ENCODE measurements at places on chromosomes 5 and 9.
A peak's percentile ranks its signal among the peaks of the same experiment; 100 is the strongest.

DNA sequence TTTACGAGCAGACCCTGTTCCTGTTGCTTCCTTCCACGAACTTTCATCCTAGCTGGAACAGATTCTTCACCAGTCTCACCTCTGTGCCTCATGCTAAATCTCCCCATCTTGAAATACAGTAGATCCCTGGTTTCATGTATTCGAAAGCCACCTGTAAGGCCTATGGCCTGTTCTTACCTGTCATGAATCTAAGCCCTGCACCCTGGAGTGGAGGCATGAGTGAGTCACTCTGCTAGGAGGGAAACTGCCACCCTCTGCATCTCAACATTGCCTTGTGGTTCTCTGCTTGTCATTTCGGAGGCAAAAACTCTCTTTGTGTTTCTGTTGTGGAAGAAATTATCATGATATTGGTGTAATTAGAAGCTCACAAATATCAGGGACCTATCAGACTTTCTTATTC lies 320.0 kb downstream of the ENC1 start:
- no peak for DNase-seq

- no peak for DNase-seq
Measured at GRCh38 chr9:125436613-125437443, 175.2 kb downstream of the GAPVD1 start.

DNA sequence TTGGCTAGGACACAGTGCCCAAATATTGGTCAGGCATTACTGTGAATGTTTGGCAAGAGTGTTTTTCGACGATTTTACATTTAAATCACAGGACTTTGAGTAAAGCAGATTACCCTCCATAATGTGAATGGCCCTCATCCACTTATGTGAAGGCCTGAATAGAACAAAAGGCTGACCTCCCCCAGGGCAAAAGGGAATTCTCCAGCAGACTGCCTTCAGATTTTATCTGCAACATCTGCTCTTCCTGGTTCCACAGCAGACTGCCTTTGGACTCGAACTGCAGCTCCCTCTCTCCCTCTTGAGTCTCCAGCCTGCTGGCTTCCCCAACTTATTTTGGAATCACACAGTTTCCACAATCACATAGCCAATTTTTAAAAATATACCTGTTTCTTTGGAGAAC lies 7.1 kb upstream of the TMEM215 start:
- no peak for DNase-seq

- DNase-seq, result no peak
Measured at GRCh38 chr5:143781993-143782520, 29.9 kb upstream of the HMHB1 start.

- DNase-seq, result peak; percentile 5
Measured at GRCh38 chr5:43396762-43397304, 15.4 kb downstream of the CCL28 start.

DNA sequence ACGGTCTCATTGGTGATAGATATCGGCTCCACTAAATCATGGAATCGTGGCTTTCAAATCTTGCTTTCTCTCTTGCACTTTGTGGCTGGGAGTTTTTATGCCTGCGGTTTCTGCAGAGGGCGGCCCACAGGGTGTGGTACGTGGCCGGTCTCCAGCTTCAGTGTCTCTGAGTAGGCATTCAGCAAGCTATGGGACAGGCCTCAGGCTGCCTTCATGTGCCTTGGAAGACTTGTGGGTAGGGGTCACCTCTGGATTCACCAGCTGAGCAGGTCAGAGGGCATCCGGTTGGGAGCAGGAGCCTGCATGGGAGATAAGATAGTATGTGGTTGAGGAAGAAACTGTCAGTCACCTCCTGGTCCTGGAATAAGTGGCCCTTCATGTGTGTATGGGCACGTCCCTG lies 47.7 kb downstream of the AMBP start:
- DNase-seq, result no peak

DNA sequence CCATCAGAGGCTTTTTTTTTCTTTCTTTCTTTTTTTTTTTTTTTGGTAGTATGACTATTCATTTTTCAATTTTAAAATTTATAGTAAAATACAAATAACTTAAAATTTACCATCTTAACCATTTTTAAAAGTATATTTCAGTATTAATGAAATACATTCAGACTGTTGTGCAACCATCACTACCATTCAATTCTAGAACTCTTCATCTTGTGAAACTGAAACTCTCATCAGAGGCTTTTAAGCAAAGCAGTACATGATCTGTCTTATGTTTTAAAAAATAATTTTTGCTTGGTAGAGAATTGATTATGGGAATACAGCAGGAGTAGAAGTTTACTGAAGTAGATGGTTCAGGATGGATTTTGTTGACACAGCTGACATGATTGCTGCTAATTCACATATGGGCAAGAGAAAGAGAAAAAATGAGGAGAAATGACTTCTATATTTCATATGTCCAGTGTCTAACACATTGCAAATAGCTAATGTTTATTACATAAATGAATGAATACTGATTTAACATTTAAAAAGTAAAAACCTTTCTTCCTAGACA lies 13.4 kb downstream of the ELOVL7 start:
- no peak for DNase-seq

DNA sequence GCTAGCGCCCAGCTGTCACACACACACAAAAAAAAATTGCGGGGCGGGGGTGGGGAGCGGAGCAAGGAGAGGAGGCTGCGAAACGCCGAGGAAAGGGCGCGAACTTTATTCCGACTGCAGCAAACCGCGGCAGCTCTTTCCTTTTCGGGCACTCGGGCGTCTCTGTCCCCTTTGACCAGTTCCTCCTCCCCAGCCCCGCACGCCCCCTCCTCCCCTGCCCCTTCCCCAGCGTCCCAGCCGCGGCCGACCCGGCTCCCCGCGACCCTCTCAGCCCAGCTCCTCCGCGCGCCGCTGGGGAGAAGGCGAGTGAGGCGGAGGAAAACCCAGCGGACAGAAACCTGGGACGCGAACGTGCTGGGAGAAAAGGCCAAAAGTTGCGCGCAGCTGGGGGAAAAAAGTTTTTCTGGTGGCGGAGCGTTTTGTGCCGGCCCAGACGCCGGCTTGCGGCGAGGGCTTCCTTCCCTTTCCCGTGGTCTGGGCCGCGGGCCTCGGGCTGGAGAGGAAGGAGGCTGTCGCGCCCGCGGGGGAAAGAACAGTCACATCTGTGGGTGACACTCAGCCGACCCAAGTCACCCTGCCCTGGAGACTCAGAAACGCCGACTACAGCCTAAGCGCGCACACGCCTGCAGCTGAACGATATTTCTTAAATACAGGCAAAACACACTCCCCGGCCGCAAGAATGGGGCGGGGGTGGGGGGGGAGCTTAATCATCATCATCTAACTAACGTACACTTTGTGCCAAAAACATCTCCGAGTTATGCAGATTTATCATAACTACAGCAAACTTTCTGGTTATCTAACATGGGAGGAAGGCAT lies 1.1 kb upstream of the BNC2 start:
- DNase-seq, result peak; percentile 92

- DNase-seq, result no peak
Measured at GRCh38 chr5:34928267-34928666, 1.1 kb upstream of the DNAJC21 start.

DNA sequence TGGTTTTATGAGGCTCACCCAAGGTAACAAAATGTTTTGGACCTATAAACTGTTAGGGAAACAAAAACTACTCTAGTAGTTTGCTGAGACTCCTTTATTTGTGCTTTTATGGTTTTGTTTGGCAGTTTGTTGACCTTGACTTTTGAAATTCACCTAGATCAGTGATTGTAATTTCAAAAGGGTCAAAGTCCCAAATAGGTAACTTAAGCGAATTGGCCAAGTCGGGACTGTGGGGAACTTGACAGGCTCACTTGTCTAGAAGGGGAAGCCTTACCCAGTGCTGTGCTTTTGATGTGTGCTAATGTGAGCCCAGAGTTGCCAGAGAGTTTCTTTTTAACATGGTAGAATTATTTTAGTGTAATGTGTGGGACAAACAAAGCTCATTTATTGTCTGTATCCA lies 87.2 kb upstream of the SGCD start:
- no peak for DNase-seq

DNA sequence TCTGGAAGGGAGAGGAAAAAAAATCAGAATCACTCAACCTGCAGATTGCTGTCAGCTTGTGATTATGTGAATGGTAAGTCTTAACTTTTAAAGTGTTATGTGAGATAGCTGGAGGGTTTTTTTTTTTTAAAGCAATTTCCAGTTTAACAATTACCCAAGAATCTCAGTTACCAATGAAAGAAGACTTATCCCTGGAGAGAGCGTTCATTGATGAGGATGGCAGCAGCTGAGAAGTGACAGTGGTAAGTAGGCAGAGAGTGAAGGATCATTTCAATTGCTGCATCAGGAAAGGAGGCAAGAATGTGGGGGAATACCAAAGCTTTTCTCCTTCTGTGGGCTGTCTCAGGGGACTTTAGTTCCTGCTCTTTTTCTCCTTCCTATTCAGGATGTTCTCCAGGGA lies 370.2 kb upstream of the C9orf72 start:
- DNase-seq, result no peak

DNA sequence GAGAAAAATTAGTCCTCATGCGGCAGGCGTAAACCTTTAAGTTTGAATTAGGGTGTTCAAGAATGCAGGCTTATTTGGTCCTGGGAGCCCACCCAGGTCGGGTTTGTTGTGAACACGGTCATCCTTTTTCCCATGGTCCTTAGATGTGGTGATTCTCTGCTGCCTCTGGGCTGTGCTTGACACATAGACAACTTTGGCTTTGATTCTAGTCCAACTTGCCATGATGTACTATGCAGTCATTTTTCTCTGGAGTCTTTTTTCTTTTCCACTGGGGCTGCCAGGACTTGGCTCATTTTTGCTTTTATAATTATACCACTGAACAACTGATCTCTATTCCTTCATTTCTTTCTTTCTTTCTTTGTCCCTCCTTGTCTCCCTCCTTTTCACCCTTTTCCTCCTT lies 218.6 kb downstream of the SREK1 start:
- DNase-seq, result no peak

DNA sequence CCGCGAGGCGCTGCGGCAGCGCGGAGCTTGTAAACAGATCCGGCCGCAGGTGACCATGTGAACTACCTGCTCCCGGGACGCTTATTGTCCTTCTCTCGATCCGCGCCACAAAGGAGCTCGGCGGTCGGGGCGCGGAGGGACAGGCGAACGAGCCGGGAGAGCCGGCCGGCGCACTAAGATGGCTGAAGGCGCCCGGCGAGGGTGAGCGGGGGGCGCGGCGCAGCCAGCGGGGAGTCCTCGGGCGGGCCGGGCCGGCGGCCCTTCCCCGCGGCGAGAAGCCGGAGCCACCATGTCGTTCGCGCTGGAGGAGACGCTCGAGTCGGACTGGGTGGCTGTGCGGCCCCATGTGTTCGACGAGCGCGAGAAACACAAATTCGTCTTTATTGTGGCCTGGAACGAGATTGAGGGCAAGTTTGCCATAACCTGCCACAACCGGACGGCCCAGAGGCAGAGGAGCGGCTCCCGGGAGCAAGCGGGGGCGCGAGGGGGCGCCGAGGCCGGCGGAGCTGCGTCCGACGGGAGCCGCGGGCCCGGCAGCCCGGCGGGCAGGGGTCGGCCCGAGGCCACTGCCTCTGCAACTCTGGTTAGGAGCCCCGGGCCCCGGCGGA lies 535 bp downstream of the JMY start:
- peak; percentile 29 for DNase-seq

GRCh38 chr5:132250547-132250946 lies 6.9 kb upstream of the PDLIM4 start:
- DNase-seq, result no peak

GRCh38 chr9:123571240-123571639 lies 215.2 kb downstream of the CRB2 start:
- DNase-seq, result no peak

GRCh38 chr5:9829621-9830020 lies 199.5 kb upstream of the TAS2R1 start:
- no peak for DNase-seq

GRCh38 chr9:68705531-68706362 lies 707 bp downstream of the PIP5K1B start:
- no peak for DNase-seq

GRCh38 chr5:158313733-158314464 lies 455.0 kb upstream of the CLINT1 start:
- DNase-seq, result no peak

DNA sequence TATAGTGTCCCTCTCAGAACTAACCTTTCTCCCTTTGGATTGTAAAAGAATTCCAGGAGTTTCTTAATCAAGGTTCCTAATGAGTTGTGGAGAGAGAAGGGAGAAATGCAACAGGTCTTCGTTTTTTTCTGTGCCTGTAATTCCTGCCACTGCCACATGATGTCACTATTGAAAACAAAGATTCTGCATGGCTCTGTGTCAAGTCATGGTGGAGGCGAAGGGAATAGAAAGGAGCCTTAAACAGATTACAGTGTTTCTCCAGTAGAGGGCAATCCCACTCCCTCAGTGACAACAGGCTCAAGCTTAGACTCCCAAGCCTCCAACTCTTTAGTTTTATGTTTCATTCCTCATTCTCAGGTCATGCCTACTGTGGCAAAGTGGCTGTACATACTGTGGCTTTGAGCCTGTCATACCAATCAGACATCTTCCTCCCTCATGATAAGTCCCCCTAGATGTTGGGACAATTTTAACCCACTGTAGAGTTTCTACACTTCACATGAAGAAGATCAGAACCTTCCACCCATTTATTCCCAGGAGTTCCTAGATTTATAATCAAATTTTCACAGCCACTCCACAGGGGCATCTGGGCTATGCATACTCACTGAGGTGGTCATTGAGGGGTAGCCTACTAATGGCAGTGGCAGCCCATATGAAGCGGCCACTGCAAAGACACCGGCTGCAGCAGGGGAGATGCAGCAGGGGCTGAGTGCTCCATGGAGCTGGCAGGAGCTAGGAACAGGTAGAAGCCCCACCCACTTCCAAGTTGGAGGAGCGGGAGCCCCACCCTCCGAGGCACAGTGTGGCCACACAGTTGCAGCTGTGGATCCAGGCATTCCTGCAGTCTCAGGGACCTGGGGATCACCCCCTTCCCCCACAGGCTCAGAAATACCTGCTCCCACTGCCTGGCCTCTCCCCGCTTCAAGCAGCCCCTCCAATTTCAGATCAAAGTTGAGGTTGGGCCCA lies 97.4 kb upstream of the TRIM32 start:
- DNase-seq, result peak; percentile 53

GRCh38 chr9:36258996-36259533 lies 817 bp upstream of the GNE start:
- DNase-seq, result peak; percentile 22

- peak; percentile 47 for DNase-seq
Measured at GRCh38 chr9:129455151-129455995, 165.5 kb downstream of the C9orf50 start.

GRCh38 chr5:58872670-58873273 lies 289.9 kb downstream of the RAB3C start:
- no peak for DNase-seq
